ENCODE measurements at places on chromosomes 11 and 22.

- DNase-seq, result no peak
Observed at GRCh38 chr11:28903716-28904115, 795.5 kb downstream of the METTL15 start.

DNA sequence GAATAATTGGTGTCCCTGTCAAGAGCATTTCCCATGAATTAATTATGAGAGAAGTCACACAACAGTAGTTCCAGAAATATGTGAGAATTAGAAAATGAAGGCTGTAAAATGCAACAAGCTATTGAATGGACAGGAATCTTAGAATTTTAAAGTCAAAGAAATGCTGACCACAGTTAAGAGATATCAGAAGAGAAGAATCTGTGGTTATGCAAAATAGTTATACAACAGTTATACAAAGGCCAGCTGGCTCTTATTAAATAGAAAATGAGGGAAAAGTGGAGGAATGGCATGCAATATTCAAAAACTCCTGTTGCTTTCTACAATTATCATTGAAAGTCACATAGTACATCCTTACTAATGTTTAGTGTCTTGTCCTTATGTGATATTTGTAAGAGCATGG is 27.4 kb downstream of the CASP12 start:
- DNase-seq, result no peak

DNA sequence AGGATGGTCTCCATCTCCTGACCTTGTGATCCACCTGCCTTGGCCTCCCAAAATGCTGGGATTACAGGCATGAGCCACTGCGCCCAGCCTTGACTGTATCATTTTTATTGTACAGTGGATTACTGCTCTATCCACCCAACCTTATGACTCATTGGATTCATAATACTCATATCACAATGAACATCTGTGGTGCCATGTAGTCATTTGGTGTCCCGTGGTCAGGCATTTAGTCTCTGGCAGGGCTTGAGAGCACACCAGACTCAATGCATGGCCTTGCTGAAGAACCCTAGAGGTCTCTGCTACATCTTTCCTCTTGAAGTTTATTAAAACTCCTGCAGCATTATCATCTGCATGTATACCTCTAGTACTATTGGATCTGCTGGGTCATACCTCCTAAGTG is 98.0 kb upstream of the LDLRAD3 start:
- DNase-seq, result no peak

GRCh38 chr11:78991681-78992080 is 417.0 kb upstream of the NARS2 start:
- no peak for DNase-seq

- DNase-seq, result no peak
Observed at GRCh38 chr11:12264361-12264760, 113.0 kb upstream of the PARVA start.

DNA sequence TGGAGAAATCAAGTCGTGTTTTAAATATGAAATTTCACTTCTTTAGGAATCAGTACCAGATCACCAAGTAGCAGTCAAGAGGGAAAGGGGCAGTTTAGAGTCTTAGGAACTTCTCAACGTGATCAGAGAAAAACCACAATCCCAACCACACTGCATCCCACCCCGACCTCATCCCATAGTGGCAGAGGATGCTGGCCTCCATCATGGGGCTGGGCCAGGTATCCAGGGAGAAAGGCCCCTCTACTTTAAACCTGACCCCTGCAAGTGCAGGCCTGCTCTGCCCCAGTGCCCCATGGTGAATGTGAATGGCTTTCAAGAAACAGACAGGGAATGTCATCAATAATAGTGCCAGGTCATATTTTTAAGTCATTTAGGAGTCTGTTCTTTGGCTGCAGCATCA is 12.1 kb downstream of the CHST1 start:
- no peak for DNase-seq

GRCh38 chr11:129596351-129596750 is 219.3 kb upstream of the TMEM45B start:
- no peak for DNase-seq

DNA sequence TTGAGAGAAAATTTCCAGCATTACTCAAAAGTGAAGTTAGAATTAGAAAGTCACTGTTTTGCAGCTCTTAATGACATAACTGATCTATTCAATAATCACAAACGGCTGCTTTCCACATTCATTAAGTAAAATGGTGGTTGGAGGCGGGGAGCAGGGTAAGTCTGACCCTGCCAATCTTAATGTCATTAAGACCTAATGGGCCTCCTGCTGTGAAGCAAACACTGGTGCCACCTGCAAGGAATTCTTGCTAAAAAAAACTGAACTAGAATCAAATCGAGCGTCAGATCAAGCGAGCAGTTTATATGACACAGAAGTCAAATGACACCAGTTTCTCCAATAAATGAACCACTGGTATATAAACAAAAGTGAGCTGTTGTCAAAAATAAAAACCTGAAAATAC is 351.5 kb downstream of the BRD1 start:
- no peak for DNase-seq

DNA sequence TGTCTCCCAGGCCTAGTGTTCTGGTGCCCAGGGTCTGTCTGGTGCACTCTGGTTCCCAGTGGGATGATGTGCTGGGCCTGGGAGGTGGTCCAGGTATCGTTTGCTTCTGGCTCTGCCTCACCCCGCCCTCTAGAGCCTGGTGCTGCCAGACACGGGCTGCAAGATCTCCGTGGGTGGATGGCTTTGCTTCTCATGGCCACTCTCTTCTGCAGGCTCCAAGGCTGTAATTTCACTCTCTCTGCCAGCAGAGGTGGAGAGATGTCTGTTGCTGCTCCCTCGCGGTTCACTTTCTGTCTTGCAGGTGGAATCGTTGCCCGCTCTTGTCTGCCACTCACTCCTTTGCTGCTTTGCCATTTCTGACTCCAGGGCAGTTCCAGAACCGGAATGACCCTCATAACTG is 13.4 kb downstream of the NADSYN1 start:
- DNase-seq, result no peak

- no peak for DNase-seq
Observed at GRCh38 chr22:49829044-49829853, 1.6 kb upstream of the BRD1 start.

GRCh38 chr22:24429411-24430365 is 2.3 kb downstream of the ADORA2A start:
- no peak for DNase-seq

DNA sequence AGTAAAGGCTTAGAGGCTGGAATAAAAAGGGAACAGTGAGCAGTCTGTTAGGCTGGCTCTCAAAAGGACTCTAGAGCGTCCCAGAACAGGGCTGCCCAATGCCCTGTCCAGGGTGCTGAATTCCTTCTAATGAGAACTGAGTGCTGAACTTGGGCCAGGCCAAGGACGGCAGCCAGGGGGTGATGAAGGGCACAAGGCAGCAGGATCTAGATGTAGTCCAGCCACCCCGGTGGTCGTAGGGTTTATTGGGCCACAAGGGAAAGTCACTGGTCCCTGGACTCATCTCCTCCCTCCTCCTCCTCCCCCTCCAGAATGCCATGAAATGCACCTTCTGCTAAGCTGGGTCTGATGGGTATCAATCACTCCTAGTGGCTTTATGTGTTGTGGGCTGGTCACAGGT is 19.2 kb downstream of the NPTXR start:
- no peak for DNase-seq

- no peak for DNase-seq
Observed at GRCh38 chr22:37546437-37547250, 13.6 kb upstream of the CDC42EP1 start.

DNA sequence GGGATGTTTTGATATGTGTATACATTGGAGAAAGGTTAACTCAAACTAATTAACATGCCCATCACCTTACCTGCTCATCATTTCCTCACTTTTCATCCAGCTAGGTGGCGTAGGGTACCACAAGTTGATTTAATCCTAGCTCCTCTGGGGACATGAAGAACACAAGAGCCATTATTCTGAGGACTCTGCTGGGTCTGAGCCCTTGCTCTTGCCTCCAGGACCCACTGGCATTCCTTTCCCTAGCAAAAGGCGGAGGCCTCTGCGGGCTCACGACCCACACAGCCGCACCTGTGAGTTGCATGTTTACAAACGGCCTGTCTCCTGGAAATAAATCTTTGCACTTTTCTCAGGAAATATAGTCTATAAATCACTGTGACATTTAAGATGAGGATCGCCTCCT is 871.9 kb downstream of the TBC1D22A start:
- no peak for DNase-seq

DNA sequence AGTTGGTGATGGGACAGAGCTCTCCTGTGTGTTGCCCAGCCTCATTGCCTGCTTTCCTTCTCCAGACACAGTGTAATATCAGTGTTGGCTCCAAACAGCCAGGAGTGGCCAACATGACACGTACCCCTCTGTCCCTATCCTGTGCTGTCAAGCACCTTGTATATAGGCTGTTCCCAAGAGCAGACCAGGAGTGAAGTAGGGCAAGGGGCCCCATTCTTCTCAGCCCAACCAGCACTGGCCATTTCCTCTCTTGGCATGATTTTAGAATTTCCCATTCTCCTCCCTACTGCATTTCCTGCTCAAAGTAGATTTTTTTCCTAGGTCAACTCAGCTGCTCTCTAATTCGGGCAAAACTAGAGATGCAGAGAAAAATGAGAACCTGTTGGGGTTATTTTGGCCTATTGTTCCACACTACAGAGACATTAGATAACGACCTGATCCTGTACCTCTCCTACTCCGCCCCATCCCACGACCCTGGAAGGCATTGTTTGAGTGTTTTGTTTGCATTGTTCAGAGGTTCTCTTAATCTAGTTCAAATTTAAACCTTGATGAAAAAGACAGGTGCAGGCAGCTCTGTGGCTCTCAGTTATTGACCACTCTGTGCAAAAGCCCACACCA is 95.6 kb downstream of the RASSF10 start:
- DNase-seq, result no peak

GRCh38 chr11:15967166-15967565 is 389.2 kb downstream of the SOX6 start:
- DNase-seq, result no peak

Measured in activated CD4-positive, alpha-beta T cell treated with anti-CD3 and anti-CD28 coated beads, Interleukin-2, amount 50 U/mL, for 24 hours (primary cell).